Stimulated activated CD4-positive, alpha-beta T cell treated with anti-CD3 and anti-CD28 coated beads, TNF-alpha, amount 100 ng/mL, for 24 hours (primary cell): ENCODE measurements at places on chromosomes 12 and 14.

GRCh38 chr12:113172185-113172584 lies 13.1 kb downstream of the DDX54 start:
- no peak for DNase-seq

GRCh38 chr12:128752386-128752785 lies 71.4 kb downstream of the SLC15A4 start:
- no peak for DNase-seq

GRCh38 chr14:67569011-67569650 lies 30.9 kb downstream of the PIGH start:
- no peak for DNase-seq

DNA sequence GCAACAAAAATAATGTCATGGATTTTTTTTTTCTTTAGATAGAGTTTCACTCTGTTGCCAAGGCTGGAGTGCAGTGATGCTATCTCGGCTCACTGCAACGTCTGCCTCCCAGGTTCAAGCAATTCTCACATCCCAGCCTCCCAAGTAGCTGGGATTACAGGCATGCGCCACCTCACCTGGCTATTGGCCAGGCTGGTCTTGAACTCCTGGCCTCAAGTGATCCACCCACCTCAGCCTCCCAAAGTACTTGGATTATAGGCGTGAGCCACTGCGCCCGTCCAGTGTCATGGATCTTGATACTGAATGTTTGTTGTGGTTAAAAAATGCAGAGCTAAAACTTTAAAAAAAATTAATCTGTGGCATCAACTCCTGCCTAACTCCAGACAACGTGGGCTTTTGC lies 107.8 kb upstream of the PTPRB start:
- no peak for DNase-seq

DNA sequence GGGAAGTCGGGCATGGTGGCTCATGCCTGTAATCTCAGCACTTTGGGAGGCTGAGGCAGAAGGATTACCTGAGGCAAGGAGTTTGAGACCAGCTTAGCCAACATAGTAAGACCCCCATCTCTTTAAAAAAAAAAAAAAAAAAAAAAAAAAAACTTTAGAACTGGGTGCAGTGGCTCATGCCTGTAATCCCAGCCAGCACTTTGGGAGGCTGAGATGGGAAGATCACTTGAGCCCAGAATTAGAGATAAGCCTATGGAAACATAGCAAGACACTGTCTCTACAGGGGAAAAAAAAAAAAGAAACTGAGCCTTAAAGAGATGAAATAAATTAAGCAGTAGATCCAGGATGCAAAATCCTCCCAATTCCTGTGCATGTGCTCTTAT lies 1.7 kb upstream of the PA2G4 start:
- no peak for DNase-seq

DNA sequence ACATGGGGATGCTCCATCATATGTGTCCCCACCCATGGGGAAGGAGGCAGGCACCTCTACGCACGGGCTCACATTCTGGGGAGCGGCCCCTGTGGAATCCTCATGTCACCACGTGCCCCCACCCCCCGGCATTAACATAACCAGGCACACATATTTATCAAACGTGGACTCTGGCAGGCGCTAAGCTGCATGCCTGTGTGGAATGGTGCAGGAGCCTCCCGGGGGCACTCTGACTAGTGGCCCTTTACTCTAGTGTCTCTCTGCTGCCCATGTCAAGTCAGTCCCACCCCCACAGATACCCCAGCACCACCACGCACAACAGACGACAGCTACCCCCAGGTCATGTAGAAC lies 66.1 kb downstream of the CCDC88C start:
- DNase-seq, result no peak

DNA sequence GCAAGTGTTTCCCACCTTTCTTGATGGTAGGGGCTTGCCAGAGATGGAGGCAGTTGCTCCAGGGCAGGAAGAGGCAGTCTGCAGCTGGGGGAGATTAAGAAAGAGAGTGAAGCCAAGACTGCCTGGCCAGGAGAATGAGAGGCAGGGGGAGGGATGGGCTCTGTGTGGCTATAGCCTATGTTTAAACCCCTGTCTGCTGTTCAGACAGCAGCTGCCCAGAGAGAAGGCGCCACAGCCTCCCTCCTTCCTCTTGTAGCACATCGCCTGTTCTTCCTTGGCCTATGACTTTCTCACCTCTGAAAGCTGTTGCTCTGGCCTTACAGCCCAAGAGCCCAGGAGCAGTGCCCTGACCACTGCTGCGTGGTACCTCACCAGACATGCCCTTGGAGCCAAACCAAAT lies 61.7 kb downstream of the EMP1 start:
- DNase-seq, result no peak

DNA sequence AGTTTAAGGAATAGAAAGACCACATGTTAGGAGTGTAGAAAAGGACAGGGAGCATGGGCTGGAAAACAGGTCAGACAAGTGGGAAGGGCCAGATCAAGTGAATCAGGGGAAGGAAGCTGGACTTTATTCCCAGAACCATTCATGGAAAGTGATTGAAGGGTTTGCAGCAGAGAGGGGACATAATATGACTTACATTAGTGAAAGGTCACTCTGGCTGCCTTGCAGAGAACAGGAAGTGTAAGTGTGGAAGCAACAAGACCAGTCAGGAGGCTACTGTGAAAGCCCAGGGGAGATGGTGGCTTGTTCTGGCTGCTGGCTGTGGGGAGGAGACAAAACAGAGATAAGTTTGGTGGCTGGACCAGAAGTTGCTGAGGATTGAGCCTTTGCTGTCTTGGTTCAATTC lies 69.1 kb downstream of the VCPKMT start:
- DNase-seq, result no peak

- DNase-seq, result no peak
Measured at GRCh38 chr12:79329933-79330332, 360.8 kb downstream of the PAWR start.

DNA sequence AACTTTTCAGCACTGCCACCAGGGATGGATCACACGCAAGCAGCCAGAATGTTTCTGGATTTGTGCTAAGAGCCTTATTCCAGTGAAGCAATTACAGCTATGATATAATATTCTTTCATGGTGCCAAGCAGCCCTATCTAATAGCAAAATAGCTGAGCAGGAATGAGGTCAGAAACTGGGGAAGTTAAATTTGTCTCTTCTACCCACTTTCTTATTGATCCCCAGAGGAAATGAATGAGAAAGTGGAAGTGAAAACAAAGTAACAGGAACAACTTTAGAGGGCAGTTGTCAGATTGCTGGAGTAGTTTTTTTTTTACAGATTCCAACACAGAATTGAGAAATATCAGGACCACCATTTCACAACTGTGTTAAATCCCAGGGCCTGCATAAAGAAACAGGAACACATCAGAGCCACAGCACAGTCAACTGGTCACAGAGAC lies 44.8 kb downstream of the GCH1 start:
- DNase-seq, result no peak

DNA sequence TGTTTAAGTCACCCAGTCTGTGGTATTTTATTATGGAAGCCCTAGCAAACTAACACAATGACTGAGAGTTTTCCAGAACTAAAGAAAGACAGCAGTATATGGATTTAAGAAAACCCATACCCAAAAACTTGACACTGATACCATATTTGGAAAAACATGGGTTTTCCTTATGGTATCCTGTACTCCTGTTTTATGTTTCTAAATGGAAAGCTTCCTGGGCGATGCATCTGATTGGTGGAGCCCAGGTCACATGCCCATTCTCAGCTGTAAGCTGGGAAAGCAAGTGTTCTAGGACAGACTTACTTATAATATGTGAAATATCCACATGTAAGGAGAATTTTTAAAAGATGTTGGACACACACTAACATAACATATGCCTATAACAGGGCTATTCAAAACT lies 4.5 kb upstream of the RNASE4 start:
- no peak for DNase-seq

GRCh38 chr12:52581481-52581880 lies 7.8 kb upstream of the KRT74 start:
- no peak for DNase-seq

DNA sequence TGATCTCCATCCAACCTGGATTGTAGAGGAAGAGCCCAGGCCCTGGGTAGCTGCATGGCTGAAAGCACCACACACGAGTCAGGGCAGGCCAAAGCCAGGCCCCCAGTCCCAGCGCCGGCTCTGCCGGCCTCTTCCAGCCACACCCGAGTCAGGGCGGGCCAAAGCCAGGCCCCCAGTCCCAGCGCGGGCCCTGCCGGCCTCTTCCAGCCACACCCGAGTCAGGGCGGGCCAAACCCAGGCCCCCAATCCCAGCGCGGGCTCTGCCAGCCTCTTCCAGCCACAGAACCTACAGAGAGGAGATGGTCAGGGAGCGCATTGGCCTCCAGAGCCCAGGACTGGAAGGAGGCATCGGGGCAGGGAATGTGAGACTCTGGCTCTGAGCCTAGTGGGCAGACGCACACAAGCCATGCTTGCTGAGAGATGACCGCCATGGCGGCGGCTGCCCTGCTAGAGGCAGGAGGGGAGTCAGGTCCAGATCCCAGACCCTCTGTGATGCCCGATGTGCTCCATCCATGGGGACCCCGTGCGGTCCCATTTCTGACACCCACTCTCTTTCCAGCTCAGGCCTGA lies 30.2 kb downstream of the BEGAIN start:
- DNase-seq, result no peak

DNA sequence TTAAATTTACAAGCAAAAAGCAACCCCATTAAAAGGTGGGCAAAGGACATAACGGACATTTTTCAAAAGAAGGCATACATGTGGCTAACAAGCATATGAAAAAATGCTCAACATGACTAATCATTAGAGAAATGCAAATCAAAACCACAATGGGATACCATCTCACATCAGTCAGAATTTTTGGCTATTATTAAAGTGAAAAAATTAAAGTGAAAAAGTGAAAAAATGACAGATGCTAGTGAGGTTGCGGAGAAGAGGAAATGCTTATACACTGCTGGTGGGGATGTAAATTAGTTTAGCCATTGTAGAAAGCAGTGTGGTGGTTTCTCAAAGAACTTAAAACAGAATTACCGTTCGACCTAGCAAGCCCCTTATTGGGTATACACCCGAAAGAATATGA lies 7.9 kb downstream of the OTOGL start:
- DNase-seq, result no peak

GRCh38 chr12:95258151-95258550 lies 40.5 kb downstream of the VEZT start:
- DNase-seq, result no peak

- DNase-seq, result no peak
Measured at GRCh38 chr12:9064201-9064814, 51.4 kb downstream of the A2M start.

DNA sequence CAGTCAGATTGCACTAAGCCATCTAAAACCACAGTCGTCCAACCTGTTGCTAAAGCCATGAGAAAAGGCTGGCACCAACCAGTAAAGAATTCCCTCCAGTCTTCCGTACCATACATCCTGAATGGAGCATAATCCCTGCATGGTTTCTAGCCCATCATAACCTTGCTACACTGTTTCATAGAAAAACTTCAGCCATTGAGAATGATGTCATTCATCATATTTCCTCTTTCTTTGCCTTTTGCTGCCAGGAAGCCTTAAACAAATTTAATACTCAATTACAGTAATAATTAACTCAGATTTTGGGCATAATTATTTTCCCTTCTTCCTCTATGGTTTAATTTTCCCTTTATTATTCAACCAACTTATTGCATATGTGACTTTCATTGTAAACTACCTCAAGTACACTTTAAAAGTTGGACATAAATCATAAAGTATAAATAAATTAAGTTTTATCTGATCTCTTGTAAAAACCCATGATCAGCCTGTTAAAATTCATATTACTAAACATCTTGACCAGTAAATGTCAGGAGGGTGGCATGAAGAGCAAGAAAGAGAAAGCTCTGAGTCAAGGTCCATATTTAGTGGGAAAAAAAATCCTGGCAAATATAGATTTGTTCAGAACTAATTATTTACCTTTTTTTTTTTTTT lies 264.7 kb downstream of the ZFP36L1 start:
- DNase-seq, result no peak

- DNase-seq, result no peak
Measured at GRCh38 chr12:105659355-105660075, 329.0 kb downstream of the C12orf75 start.

- DNase-seq, result no peak
Measured at GRCh38 chr12:88194868-88195267, 52.8 kb downstream of the TMTC3 start.

DNA sequence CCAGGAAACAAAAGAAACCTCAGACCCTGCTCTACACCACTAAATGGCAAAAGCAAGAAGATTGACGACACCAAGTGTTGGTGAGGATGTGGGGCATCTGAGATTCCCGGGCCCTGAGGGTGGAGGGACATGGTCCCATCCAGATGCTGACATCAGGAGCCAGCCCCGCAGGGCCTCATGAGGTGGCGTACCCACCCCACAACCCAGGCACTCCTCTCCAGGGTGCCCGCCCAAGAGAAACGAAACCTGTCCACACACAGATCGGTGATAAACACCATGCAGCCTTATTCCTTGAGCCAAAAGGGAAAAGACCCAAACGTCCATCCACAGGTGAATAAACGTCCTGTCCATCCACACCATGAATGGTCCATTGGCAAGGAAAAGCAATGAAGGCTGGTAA lies 54.8 kb upstream of the C14orf180 start:
- DNase-seq, result no peak

DNA sequence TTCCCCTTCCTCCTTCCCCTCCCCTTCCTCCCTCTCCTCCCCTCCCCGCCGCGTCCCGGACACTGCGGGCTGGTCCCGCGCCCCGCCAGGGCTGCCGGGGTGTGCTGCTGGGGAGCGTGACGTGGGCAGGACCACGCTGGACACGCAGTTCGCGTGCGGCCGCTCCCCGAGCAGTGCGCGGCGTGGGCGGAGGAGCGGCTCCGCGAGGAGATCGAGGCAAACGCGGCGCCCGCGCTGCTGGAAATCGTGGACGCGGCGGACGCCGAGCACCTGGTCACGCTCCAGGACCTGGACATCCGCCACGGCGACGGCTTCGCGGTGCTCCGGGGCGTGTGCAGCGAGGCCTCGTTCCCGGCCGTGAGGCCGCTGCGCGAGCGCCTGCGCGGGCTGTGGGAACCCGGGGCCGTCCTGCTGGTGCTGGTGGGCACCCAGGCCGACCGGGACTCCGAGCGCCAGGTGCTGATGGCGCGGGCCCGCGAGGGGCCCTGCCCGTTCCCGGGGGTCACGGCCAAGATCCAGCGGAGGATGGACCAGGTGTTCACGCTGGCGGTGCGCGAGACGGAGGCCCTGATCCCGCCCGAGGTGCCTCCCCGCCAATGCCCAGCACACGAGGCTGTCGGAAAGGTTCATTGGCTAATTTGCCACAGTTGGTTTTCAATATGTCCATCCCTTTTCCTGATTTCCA lies 84.3 kb downstream of the TNFAIP2 start:
- no peak for DNase-seq

DNA sequence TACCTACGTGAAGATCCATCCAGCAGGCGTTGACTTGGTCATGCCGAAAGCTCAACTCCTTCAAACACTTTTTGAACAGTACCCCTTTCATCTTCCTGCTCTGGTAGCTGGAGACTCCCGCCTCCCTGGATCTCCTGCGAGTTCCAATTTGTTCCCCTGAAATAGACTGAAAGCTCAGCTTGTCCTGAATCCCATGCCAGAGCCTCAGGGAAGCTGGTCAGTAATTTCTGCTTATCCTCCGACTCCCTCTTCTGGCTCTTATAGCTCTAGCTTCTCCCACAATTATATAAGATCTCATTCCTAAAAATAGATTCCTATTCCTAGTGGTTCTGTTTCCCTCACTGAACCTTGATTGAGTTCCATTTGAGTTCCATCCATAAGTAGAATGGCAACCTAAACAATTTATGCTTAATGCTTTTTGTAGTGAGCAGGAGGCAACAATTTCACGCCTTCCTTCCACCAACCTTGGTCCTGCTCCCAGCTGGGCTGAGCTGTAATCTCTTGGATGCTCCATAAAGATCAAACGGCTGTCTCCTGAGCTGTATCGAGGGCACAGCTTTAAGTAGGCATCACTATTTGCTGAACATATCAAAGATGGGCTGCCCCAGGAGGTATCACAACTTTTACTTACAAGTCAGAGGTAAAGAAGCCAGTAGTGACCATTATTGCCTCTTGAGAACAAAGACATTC lies 8.0 kb upstream of the TMEM132C start:
- DNase-seq, result no peak
